ENCODE measurements at places on chromosomes 13 and 19.

- DNase-seq = no peak
Measured at GRCh38 chr13:112837371-112838037, 131.5 kb upstream of the MCF2L start.

GRCh38 chr13:99792079-99792921 lies 179.3 kb downstream of the ZIC5 start:
- no peak for DNase-seq

GRCh38 chr13:40671956-40672764 lies 5.7 kb upstream of the FOXO1 start:
- DNase-seq = no peak

DNA sequence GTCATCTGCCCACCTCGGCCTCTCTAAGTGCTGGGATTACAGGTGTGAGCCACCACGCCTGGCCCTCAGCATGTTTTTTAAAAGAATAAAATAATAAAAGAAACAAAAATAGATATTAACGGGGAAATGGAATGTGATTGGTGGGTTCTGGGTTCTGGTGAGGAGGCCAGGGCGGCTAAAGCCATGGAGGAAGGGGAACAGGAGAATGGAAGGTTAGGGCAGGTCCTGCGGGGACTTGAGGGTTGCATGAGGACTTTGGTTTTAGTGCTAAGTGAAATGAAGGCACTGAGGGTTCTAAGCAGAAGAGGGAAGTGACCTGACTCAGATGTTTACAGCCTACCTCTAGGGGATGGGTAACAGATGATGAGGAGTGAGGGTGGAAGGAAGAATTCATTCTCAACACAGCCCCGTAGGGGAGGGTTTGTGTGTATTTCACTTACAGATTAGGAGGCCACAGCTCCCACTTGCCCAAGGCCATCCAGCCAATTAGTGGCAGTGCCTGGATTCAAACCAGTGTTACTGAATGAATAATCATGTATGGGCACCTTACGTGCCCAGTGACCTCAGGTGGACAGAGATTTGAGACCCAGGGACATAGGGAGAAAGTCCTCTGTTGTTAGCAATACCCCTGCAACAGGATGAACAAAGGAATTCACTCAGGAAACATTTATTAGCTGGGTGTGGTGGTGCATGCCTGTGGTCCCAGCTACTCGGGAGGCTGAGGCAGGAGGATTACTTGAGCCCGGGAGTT lies 6.7 kb upstream of the MRPL4 start:
- no peak for DNase-seq

GRCh38 chr19:47495478-47496372 lies 11.7 kb upstream of the KPTN start:
- DNase-seq = no peak

DNA sequence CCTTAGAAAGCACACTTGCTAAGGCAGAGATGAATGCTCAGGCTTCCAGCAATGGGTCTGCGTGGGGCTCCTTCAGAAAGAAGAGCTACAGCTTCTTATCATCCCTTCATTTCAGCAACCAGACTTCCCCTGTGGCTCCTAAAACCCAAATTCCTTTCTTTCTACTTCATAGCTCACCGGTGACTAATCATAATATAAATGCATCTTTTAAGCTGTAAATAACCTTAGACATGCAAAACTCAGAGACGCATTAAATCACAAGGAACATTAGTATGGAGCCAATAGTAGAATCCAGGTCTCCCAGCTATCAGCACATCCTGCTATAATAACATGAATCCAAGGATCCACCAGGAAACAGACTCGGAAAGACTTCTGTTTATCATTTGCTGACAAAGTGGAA lies 375.6 kb downstream of the COG6 start:
- DNase-seq = peak; percentile 31

GRCh38 chr13:25657157-25657556 lies 285.4 kb downstream of the ATP8A2 start:
- no peak for DNase-seq

- DNase-seq = peak; percentile 4
Measured at GRCh38 chr13:57933606-57934005, 302.1 kb downstream of the PCDH17 start.

All from HS-5 (cell line).